CD14-positive monocyte (primary cell): ENCODE measurements at places on chromosomes 3 and 15. TPM values are rescaled to one million over a fixed set of nuclear protein-coding genes. Genes with fewer than 3 reads are reported as not detected.
A peak's percentile ranks its signal among the peaks of the same experiment; 100 is the strongest.

DNA sequence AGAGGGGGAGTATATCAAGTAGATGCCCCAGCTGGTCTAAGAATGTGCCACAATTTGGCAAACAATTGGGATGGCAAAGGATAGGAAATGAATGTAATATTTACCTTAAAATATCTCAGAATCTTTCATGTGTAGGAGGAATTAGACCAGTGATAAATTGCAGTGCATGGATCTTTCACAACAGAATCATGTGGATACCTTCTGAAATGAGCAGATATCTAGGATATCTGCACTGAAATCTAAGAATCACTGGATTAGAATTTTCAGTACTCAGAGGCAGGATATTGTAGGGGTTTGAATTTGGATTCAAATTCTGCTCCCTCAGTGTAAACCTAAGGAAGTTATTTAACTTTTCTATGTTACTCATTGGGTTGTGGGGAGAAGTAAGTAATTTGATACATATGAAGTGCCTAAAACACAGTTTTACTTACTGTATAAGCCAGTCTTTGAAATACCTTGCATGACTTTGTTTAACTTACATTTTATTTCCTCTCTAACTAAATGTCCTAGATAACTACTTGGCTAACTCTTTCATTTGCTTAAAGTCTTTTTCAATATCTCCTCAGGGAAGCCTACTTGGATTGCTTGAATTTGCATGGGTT lies 8.8 kb downstream of the IL1RAP start:
- H3K27me3 ChIP-seq, result no peaks in the 10 kb centered on the region
- H3K27ac ChIP-seq, result no peak overlapping the region
- H3K4me1 ChIP-seq, result peaks cover 3% of the 10 kb centered on the region
- H3K4me3 ChIP-seq, result no peak overlapping the region
- no peak for DNase-seq

DNA sequence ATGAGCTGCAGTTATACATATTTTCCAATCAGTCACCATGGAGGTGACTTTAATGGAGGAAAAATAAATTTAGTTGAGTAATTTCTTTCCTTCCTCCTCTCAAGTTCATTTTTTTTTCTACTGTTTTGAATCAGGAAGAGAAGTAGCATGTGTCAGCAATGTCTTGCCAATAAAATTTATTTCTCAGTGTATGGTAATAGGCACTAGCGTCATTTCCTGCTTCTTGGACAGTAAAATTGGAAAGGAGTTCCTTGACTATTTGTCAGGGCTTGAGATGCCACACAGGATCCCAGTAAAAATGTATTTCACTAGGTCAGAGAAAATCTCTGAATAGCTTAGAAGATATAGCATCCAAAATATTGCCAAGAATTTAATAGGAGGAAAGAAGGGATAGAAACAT lies 605.9 kb downstream of the ROBO1 start:
- H3K4me3 ChIP-seq, result no peak overlapping the region
- H3K27me3 ChIP-seq, result no peaks in the 10 kb centered on the region
- H3K36me3 ChIP-seq, result no peaks in the 10 kb centered on the region
- no peak overlapping the region for H3K27ac ChIP-seq
- DNase-seq, result no peak

- peaks cover 18% of the 10 kb centered on the region for H3K36me3 ChIP-seq
- DNase-seq, result no peak
- no peak overlapping the region for H3K4me3 ChIP-seq
- H3K27ac ChIP-seq, result no peak overlapping the region
- H3K27me3 ChIP-seq, result no peaks in the 10 kb centered on the region
Observed at GRCh38 chr3:49536875-49537533, 17.3 kb upstream of the BSN start.

DNA sequence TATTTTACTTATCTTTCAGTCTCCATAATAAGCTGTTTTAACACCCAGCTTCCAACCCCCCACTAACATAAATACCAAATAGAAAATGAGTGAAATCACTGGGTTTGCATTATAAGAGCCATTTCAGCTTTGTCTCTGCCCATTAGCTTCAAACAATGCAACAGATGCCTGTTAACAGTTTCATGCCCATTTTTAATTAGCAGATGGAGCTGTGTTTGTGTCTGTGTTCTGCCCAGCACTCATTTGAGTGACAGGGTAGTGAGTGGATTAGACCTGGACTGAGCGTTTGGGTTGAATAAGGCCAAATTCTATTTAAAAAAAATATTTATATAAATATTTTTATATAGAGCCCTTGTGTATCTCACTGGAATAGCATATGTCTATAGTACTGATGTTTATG lies 7.4 kb downstream of the RAB8B start:
- no peak for DNase-seq
- no peaks in the 10 kb centered on the region for H3K27me3 ChIP-seq
- H3K4me1 ChIP-seq, result peaks cover 64% of the 10 kb centered on the region

- H3K36me3 ChIP-seq, result no peaks in the 10 kb centered on the region
- H3K27ac ChIP-seq, result no peak overlapping the region
- H3K4me1 ChIP-seq, result no peaks in the 10 kb centered on the region
- H3K4me3 ChIP-seq, result no peak overlapping the region
- DNase-seq, result no peak
Observed at GRCh38 chr3:134291319-134292254, 40.9 kb upstream of the RYK start.

- no peaks in the 10 kb centered on the region for H3K27me3 ChIP-seq
- no peak overlapping the region for H3K4me3 ChIP-seq
- H3K4me1 ChIP-seq, result peaks cover 31% of the 10 kb centered on the region
- H3K36me3 ChIP-seq, result peaks cover 7% of the 10 kb centered on the region
- H3K27ac ChIP-seq, result no peak overlapping the region
Observed at GRCh38 chr3:48612309-48612708, 2.9 kb upstream of the UQCRC1 start.

- no peaks in the 10 kb centered on the region for H3K4me1 ChIP-seq
- H3K27ac ChIP-seq, result no peak overlapping the region
- H3K27me3 ChIP-seq, result no peaks in the 10 kb centered on the region
- no peak overlapping the region for H3K4me3 ChIP-seq
- H3K36me3 ChIP-seq, result no peaks in the 10 kb centered on the region
Observed at GRCh38 chr3:140630866-140631265, 47.0 kb upstream of the TRIM42 start.

DNA sequence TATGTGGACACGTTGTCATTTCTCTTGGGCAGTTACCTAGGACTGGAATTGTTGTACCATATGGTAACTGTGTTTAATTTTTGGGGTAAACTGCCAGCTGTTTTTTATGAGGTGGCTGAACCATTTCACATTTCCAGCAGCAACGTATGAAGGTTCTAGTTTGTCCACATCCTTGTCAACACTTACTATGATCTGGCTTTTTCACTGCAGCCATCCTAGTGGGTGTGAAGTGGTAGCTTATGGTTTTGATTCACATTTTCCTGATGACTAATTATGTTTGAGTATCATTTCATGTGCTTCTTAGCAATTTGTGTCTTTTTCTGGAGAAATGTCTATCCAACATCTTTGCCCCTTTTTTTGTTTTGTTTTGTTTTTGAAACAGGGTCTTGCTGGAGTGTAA lies 96.2 kb downstream of the VGLL4 start:
- H3K36me3 ChIP-seq, result peaks cover 8% of the 10 kb centered on the region
- no peak overlapping the region for H3K27ac ChIP-seq
- H3K27me3 ChIP-seq, result no peaks in the 10 kb centered on the region
- peaks cover 41% of the 10 kb centered on the region for H3K4me1 ChIP-seq
- H3K4me3 ChIP-seq, result no peak overlapping the region
- DNase-seq, result no peak

- no peak overlapping the region for H3K27ac ChIP-seq
- H3K4me1 ChIP-seq, result no peaks in the 10 kb centered on the region
- no peaks in the 10 kb centered on the region for H3K27me3 ChIP-seq
- no peak for DNase-seq
- H3K4me3 ChIP-seq, result no peak overlapping the region
Observed at GRCh38 chr3:118803096-118803476, 231.6 kb downstream of the IGSF11 start.

DNA sequence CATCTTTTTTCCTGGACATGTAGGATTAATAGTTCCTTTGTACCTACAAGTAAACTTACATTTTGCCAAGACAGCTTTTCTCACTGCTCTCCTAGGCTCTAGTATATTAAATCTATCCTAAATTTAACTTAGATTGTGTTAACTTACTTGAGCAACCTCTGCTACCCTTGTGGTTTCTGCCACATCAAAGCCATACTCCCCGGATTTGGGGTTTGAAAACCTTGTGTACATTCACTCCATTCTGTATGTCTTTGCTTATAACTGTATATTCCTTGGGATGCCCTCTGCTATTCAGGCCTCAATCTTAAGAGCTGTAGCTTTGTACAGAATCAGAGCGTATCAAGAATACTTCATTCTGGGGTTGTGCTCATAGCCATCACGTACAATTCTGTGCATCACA lies 60.4 kb downstream of the ARIH1 start:
- no peaks in the 10 kb centered on the region for H3K36me3 ChIP-seq
- H3K4me3 ChIP-seq, result no peak overlapping the region
- no peak overlapping the region for H3K27ac ChIP-seq
- H3K27me3 ChIP-seq, result no peaks in the 10 kb centered on the region
- no peaks in the 10 kb centered on the region for H3K4me1 ChIP-seq
- DNase-seq, result no peak

STX19 gene
- not detected for polyA plus RNA-seq

DNA sequence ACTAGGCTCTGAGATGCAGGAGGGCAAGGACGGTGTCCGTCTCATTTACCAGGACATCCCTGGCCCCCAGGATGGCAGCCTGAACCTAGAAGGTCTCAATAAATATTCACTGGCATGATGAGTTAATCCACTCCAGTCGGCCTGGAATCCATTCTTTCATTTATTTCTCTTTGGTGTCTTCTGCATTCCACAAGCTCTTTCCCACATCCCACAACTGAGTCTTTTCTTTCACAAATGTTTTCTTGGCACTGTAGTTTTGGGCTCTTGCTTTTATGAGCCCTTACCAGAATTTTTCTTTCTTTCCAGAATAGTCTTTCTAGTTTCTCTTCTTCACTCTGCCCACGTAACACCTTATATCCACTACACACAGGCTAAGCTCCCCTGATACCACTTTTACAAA lies 778.0 kb downstream of the AGBL1 start:
- H3K4me1 ChIP-seq, result no peaks in the 10 kb centered on the region
- no peak overlapping the region for H3K4me3 ChIP-seq
- H3K27ac ChIP-seq, result no peak overlapping the region
- no peaks in the 10 kb centered on the region for H3K27me3 ChIP-seq

GRCh38 chr3:183513046-183513706 lies 42.3 kb downstream of the KLHL6 start:
- peaks cover 23% of the 10 kb centered on the region for H3K36me3 ChIP-seq
- DNase-seq, result peak; percentile 89
- H3K27me3 ChIP-seq, result no peaks in the 10 kb centered on the region
- H3K4me1 ChIP-seq, result peaks cover 35% of the 10 kb centered on the region
- H3K27ac ChIP-seq, result no peak overlapping the region

DNA sequence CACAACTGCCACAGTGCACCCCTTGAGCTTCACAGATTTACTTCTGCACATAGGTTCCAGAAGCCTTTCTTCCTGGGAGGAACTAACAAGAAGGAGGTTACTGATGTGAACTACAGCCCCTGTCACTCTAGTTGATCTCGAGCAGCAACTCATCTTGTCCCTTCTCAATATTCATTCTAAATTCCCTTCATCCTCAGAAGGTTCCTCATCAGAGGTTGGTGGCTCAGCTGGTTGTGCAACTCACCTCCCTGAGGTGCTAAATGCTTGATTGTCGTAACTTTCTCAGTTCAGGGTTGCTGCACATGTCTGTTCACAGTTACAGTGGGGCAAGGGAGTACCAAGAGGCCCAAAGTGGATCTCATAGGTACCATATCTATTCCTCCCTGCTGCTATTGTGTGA lies 5.7 kb upstream of the A4GNT start:
- DNase-seq, result no peak
- no peaks in the 10 kb centered on the region for H3K36me3 ChIP-seq

- no peaks in the 10 kb centered on the region for H3K36me3 ChIP-seq
- H3K4me1 ChIP-seq, result no peaks in the 10 kb centered on the region
- H3K27ac ChIP-seq, result no peak overlapping the region
- no peak overlapping the region for H3K4me3 ChIP-seq
- no peak for DNase-seq
- no peaks in the 10 kb centered on the region for H3K27me3 ChIP-seq
Observed at GRCh38 chr3:40211579-40211978, 97.9 kb upstream of the EIF1B start.

GRCh38 chr15:77568014-77568972 lies 64.4 kb downstream of the LINGO1 start:
- no peak for DNase-seq
- no peak overlapping the region for H3K4me3 ChIP-seq
- no peak overlapping the region for H3K27ac ChIP-seq
- no peaks in the 10 kb centered on the region for H3K36me3 ChIP-seq
- H3K27me3 ChIP-seq, result no peaks in the 10 kb centered on the region
- peaks cover 8% of the 10 kb centered on the region for H3K4me1 ChIP-seq

DNA sequence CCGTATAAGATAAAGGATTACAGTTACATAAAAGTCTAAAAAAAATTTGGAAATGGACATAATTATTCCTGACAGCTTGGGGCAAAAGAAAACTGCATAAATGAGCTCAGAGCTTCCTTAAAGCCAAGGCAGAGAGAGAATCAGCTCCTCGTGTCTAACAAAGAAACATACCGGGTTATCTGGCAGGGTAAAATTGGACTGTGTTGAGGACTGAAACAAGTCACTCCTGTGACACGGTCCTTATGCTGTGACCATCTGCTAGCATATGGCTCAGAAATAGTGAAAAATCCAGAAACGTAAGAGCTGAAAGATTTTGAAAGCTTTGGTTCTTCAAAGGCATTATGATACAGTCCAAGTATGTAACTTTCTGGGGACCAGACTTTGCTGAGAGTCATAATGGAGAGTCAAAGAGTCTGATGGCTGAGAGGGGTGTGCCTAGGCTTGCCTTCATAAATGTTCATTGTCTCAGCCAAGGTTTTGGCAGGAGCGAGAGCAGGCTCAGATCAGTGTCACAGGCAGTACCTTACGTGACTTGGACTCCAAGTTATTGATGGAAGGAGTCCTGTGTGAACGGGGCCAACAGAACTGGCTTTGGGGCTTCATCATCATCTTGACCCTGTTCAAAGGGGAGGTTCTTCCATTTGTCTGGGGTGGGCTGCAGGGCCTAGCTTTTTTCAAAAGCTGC lies 12.5 kb downstream of the MAP6D1 start:
- no peaks in the 10 kb centered on the region for H3K27me3 ChIP-seq
- no peak overlapping the region for H3K27ac ChIP-seq
- DNase-seq, result no peak
- no peak overlapping the region for H3K4me3 ChIP-seq
- H3K36me3 ChIP-seq, result peaks cover 77% of the 10 kb centered on the region

GRCh38 chr3:132404276-132404675 lies 13.0 kb upstream of the DNAJC13 start:
- no peaks in the 10 kb centered on the region for H3K27me3 ChIP-seq
- H3K4me1 ChIP-seq, result peaks cover 18% of the 10 kb centered on the region

GRCh38 chr3:184761075-184761841 lies 49.4 kb upstream of the MAGEF1 start:
- no peak for DNase-seq
- no peaks in the 10 kb centered on the region for H3K27me3 ChIP-seq
- H3K4me1 ChIP-seq, result peaks cover 31% of the 10 kb centered on the region
- H3K27ac ChIP-seq, result no peak overlapping the region

- H3K27me3 ChIP-seq, result peaks cover 4% of the 10 kb centered on the region
- no peak overlapping the region for H3K4me3 ChIP-seq
- no peaks in the 10 kb centered on the region for H3K36me3 ChIP-seq
- DNase-seq, result peak; percentile 44
Observed at GRCh38 chr3:24680214-24680967, 185.7 kb upstream of the THRB start.

GRCh38 chr15:47890397-47891150 lies 173.3 kb downstream of the SEMA6D start:
- H3K27ac ChIP-seq, result no peak overlapping the region
- H3K4me3 ChIP-seq, result no peak overlapping the region
- H3K4me1 ChIP-seq, result no peaks in the 10 kb centered on the region
- no peaks in the 10 kb centered on the region for H3K36me3 ChIP-seq
- H3K27me3 ChIP-seq, result no peaks in the 10 kb centered on the region

SCN11A gene
- polyA plus RNA-seq, result not detected
